Small intestine (tissue), 16 donors: ENCODE measurements at places on chromosomes 3 and 15. TPM values are rescaled to one million over a fixed set of nuclear protein-coding genes. Genes with fewer than 3 reads are reported as not detected.

The TRIM42 gene
- polyA plus RNA-seq: not detected

The KIF7 gene
- polyA plus RNA-seq: not detected

The STT3B gene
- polyA plus RNA-seq: 22.2 TPM

- DNase-seq: peak; percentile 82
Observed at GRCh38 chr3:130759692-130760338, 13.2 kb upstream of the PIK3R4 start.

DNA sequence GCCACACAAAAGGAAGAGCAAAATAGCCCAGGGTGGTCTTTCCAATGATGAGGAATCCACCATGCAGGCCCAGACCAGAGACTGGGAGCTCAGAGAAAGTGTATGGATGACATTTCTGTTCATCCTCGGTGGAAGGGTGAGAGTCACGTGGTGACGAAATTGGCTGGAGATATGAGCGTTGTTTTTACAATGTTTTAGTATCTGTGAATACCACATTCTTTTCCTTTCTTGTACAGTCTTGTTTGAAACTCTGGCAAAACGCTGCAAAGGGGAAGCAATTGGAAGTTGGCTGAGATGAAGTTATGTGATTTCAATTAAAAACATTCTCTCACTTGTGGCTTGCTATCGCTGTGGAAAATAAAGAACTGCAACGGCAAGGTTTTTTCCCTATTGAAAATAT, 137.5 kb downstream of the MAGI1 start:
- DNase-seq: no peak

GRCh38 chr3:97910931-97911351, 61.3 kb downstream of the RIOX2 start:
- DNase-seq: no peak
